ENCODE measurements at places on chromosomes 5 and 9. TPM values are rescaled to one million over a fixed set of nuclear protein-coding genes. Genes with fewer than 3 reads are reported as not detected.

The TCF7 gene
- 24.3 TPM for polyA plus RNA-seq

- peak; percentile 43 for DNase-seq
- no peak overlapping the region for H3K4me3 ChIP-seq
- H3K27ac ChIP-seq = no peak overlapping the region
- H3K36me3 ChIP-seq = no peaks in the 10 kb centered on the region
Measured at GRCh38 chr9:138115506-138115905, 237.9 kb downstream of the CACNA1B start.

The ENHO gene
- polyA plus RNA-seq = 0.94 TPM

GRCh38 chr5:67639313-67639712 is 442.7 kb upstream of the CD180 start:
- DNase-seq = no peak
- H3K27ac ChIP-seq = no peak overlapping the region
- no peaks in the 10 kb centered on the region for H3K4me1 ChIP-seq

- H3K36me3 ChIP-seq = no peaks in the 10 kb centered on the region
- no peaks in the 10 kb centered on the region for H3K27me3 ChIP-seq
Measured at GRCh38 chr9:97411440-97411788, 482 bp upstream of the TDRD7 start.

- no peak overlapping the region for H3K27ac ChIP-seq
- no peaks in the 10 kb centered on the region for H3K4me1 ChIP-seq
- no peak overlapping the region for H3K4me3 ChIP-seq
Measured at GRCh38 chr5:155140646-155141045, 127.1 kb downstream of the KIF4B start.

The SCGB3A2 gene
- polyA plus RNA-seq = not detected

DNA sequence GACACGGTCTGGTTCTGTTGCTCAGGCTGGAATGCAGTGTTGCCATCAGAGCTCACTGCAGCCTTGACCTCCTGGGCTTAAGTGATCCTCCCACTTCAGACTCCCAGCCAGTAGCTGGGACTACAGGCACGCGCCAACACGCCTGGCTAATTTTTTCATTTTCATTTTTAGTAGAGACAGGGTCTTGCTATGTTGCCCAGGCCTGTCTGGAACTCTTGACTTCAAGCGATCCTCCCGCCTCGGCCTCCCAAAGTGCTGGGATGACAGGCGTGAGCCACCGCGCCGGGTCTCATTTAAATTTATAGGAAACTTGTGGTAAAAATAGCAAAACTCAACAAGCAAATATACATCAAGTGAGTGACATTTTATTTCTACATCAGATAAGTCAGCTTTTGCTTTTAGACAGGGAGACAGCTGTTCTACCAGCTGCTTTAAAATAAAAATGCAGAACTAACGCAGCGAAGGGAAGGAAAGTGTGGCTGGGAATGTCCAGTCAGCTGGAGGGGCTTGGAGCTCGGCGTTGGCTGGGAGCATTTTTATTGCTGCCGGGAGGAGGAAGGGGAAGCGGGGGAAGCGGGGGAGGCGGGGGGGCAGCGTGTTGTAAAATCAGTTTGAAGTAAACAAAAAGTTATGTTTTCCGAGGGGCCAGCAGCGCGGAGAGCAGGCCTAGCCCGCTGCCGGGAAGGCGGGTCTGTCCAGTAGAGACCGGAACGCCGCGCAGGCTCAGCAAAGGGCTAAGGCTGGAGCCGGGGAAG is 707 bp upstream of the ZFYVE16 start:
- H3K36me3 ChIP-seq = peaks cover 5% of the 10 kb centered on the region
- no peaks in the 10 kb centered on the region for H3K27me3 ChIP-seq
- peak; percentile 79 for DNase-seq
- H3K4me1 ChIP-seq = peaks cover 38% of the 10 kb centered on the region

DNA sequence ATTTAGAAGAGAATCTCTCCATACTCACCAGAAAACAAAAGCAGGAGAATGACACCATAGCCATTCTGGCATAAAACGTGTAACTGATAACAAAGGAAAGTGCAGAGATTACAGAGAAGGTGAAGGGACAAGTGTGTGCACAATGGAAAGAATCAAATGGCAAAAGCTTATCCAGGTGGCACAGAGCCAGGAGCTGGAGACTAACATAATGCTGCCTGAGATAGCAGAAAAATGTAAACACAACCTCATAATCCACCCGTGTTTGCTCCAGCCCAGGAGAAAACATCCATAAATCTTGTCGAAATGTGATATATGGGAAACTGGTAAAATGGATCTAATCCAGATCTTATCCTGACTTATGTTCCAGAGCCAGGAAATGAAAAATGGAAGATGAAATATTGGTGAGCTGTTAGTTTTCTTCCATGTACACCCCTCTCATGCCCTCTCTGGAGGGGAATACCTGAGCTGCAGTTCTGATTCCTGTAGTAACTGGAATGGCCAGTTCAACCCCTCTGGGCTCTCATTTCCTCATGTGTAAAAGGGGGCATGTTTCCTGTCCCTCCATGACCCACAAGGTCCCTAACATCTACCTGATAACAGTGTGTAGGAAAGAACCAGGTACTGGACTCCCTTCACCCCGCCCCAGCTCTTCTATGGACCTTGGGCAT is 212.3 kb upstream of the DAPK1 start:
- DNase-seq = no peak
- no peak overlapping the region for H3K27ac ChIP-seq
- H3K36me3 ChIP-seq = no peaks in the 10 kb centered on the region

GRCh38 chr5:148965511-148966265 is 97.2 kb downstream of the SH3TC2 start:
- no peaks in the 10 kb centered on the region for H3K4me1 ChIP-seq
- no peaks in the 10 kb centered on the region for H3K36me3 ChIP-seq
- no peak overlapping the region for H3K4me3 ChIP-seq
- H3K27me3 ChIP-seq = no peaks in the 10 kb centered on the region
- H3K27ac ChIP-seq = no peak overlapping the region
- DNase-seq = no peak

DNA sequence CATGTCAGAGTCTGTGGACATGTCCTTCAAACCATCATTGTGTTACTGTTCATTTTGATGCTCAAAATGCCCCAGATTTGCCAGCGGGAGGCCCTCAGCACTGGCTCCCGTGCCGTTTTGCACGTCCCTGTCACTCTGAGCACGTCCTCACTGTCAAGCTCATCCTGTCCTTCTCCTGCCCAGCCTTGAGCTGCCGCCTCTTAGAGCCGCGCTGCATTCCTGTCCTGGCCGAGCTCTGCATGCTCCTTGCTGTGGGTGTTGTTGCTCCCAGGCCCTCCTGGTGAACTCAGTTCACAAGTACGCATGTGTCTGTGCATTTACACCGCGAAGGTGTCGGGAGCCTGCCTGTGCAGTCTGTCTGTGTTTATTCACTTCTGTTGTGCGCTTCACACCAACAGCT is 62.2 kb downstream of the WNK2 start:
- H3K4me3 ChIP-seq = no peak overlapping the region
- no peak for DNase-seq
- H3K27ac ChIP-seq = no peak overlapping the region
- H3K4me1 ChIP-seq = no peaks in the 10 kb centered on the region
- H3K36me3 ChIP-seq = no peaks in the 10 kb centered on the region

DNA sequence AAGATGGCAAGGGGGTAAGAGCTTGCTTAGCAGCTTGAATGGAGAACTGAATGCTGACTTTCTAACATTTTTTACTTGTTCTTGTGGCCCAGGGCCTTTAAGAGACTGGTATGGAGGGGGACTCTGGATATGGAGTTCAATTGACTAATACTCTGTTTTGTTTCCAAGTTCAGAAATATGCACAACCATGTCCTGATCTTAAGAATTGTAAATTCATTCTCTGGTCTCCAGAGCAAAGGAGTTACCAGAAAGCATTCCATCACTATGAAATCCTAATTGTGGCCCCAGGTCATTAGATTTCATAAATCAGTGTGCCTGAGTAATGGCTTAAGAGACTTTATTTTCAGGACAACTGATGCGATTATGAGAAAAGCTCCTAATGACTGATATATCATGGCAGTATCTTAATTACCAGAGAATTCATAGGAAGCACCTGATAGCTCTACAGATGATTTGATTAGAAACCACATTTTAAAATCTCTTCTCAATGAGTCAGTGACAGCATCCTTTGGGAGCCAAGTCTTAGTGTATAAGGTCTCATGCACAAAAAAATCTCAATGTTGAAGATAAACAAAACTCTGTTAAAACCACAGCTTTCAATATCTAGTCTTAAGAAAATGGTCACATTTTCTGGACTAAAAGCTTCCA is 613.6 kb upstream of the KLF4 start:
- H3K27me3 ChIP-seq = no peaks in the 10 kb centered on the region
- H3K4me1 ChIP-seq = no peaks in the 10 kb centered on the region
- H3K4me3 ChIP-seq = no peak overlapping the region
- H3K27ac ChIP-seq = no peak overlapping the region
- no peaks in the 10 kb centered on the region for H3K36me3 ChIP-seq

DNA sequence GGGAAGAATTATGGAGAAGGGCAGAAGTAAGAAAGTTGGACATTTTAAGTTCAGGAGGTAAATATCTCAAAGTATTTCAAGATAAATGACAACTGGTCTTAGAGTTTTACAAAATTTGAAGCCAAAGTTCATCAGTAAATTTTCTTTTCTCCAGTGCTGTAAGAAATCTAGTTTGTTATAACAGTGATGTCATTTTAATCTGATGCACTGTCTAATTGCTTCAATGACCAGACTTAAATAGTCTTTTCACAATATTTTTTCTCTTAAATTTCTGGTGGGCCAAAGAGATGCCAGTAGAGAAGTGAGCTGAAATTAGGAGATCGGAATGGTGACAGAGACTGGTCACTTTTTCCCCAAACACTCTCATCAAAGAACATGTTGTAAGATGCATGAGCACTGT is 156.5 kb upstream of the TMEM161B start:
- no peaks in the 10 kb centered on the region for H3K4me1 ChIP-seq
- H3K27ac ChIP-seq = no peak overlapping the region
- no peak for DNase-seq
- no peaks in the 10 kb centered on the region for H3K36me3 ChIP-seq
- no peaks in the 10 kb centered on the region for H3K27me3 ChIP-seq

DNA sequence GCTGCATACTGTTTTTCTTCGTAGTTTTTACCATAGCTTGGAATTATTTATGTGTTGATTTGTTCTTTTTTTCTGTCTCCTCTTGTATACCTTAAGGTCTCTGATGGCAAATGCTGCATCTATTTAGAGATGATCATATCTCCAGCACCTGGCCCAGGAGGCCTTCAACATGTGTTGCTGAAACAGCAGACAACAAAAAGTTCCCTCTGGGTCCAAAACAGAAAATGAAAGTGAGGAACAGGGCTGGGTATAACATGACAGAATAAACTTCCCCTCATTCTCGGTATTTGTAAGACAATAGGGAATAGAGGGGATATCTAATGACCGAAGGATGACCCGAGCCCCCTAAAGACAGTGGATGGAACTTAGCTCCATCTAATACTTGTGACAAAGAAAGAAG is 22.7 kb upstream of the PCSK1 start:
- no peak overlapping the region for H3K4me3 ChIP-seq
- no peaks in the 10 kb centered on the region for H3K4me1 ChIP-seq
- H3K27ac ChIP-seq = no peak overlapping the region
- no peaks in the 10 kb centered on the region for H3K36me3 ChIP-seq

DNA sequence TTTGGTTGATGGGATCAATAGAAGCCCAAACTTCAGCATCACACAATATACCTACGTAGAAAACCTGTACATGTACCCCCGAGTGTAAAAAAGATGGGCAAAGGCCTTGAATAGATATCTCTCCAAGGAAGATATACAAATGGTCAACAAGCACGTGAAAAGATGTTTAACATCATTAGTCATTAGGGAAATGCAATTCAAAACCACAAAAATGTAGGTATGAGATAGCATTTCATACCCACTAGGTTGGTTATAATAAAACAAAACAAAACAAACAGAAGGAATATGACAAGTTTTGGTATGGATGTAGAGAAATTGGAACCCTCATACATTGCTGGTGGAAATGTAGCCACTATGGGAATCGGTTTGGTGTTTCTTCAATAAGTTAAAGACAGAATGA is 33.1 kb upstream of the PPARGC1B start:
- H3K27ac ChIP-seq = no peak overlapping the region
- no peaks in the 10 kb centered on the region for H3K27me3 ChIP-seq
- no peaks in the 10 kb centered on the region for H3K36me3 ChIP-seq
- DNase-seq = no peak
